ENCODE measurements at places on chromosomes 2 and 18.
A peak's percentile ranks its signal among the peaks of the same experiment; 100 is the strongest.

- no peaks in the 10 kb centered on the region for H3K36me3 ChIP-seq
- H3K27me3 ChIP-seq, result no peaks in the 10 kb centered on the region
- H3K27ac ChIP-seq, result peak overlapping the region; percentile 17
- DNase-seq, result no peak
- peaks cover 13% of the 10 kb centered on the region for H3K4me1 ChIP-seq
Observed at GRCh38 chr2:64260093-64260803, 116.0 kb upstream of the PELI1 start.

DNA sequence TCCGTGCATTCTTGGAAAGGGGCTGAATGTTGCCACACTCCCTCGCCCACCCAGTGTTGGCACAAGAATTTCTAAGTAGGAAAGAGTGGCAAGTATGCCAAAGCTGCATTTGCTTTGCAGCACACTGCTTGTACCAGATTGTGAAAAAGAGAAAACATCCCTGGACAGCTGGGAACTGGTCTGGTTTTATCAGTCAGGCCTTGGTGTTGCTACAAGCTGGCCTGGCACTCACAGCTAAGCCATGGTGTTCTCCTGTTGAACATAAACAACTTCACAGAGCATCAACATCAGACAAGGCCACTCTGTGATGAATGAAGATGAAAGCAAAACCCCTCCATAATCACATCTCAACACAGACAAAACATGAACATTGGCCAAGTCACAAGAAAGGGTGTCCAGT lies 4.2 kb upstream of the TRABD2A start:
- H3K4me3 ChIP-seq, result no peak overlapping the region
- H3K4me1 ChIP-seq, result peaks cover 19% of the 10 kb centered on the region
- no peaks in the 10 kb centered on the region for H3K36me3 ChIP-seq
- no peak for DNase-seq

GRCh38 chr2:128252501-128252900 lies 66.2 kb downstream of the HS6ST1 start:
- H3K27ac ChIP-seq, result no peak overlapping the region
- no peaks in the 10 kb centered on the region for H3K27me3 ChIP-seq
- H3K4me3 ChIP-seq, result no peak overlapping the region
- peaks cover 13% of the 10 kb centered on the region for H3K4me1 ChIP-seq
- DNase-seq, result no peak

DNA sequence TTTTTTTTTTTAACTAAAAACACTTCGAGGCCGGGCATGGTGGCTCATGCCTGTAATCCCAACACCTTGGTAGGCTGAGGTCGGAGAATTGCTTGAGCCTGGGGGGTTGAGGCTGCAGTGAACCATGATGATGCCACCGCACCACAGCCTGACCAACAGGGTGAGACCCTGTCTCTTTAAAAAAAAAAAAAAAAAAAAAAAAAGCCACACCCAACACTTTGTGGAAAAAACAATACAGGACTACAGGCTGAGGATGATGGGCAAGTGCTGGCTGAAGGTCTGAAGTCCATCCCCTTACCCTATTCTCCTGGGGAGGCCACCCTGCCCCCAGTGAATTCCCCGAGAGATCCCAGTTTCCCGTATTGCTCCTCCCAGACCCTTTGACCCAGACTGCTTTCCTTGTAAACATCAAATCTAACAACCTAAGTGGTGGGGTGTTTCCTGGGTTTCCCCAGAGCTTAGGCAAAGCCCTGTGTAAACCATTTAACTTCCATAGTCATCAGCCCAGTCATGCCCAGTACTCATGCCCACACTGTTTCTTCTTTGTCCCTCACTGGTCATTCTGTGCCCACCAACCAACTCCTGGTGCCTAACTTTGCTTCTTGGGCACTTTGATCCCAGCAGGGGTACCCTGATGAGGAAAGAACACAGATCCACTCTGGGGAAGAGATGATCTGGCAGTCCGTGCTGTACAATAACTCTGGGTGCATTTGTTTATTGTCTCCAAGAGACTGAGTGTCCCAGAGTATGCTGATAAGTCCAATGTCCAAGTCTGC lies 5.8 kb upstream of the TMEM37 start:
- peaks cover 21% of the 10 kb centered on the region for H3K27me3 ChIP-seq
- no peak overlapping the region for H3K27ac ChIP-seq
- no peaks in the 10 kb centered on the region for H3K36me3 ChIP-seq
- no peak for DNase-seq
- H3K4me3 ChIP-seq, result no peak overlapping the region

- no peak overlapping the region for H3K4me3 ChIP-seq
- peaks cover 3% of the 10 kb centered on the region for H3K4me1 ChIP-seq
- H3K27me3 ChIP-seq, result no peaks in the 10 kb centered on the region
- no peak overlapping the region for H3K27ac ChIP-seq
- H3K36me3 ChIP-seq, result peaks cover under 1% of the 10 kb centered on the region
- no peak for DNase-seq
Observed at GRCh38 chr18:24089515-24090337, 49.1 kb upstream of the CABYR start.

GRCh38 chr2:174634130-174635014 lies 36.8 kb upstream of the WIPF1 start:
- H3K27me3 ChIP-seq, result no peaks in the 10 kb centered on the region
- no peak for DNase-seq
- no peak overlapping the region for H3K4me3 ChIP-seq
- no peaks in the 10 kb centered on the region for H3K36me3 ChIP-seq

DNA sequence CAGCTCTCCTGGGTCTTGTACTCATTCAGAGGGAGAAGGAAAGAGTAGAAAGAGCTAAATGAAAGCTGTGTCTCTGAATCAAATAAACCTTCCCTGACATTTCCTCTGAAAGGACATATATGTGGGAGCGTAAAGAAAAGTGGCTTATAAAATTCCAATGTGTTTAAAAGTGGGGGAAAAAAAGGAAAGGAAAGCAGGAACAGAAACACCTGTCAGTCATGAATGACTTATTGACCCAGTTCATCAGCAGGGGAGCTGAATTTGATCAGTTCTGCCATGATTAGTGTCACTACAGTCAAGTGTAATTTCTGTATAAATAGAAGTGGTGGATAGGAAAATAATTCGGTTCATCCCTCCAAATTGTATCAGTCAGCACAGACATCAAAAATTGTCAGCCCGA lies 382.5 kb downstream of the ERBB4 start:
- DNase-seq, result no peak
- H3K27ac ChIP-seq, result no peak overlapping the region
- no peaks in the 10 kb centered on the region for H3K27me3 ChIP-seq
- no peaks in the 10 kb centered on the region for H3K36me3 ChIP-seq

- no peak overlapping the region for H3K4me3 ChIP-seq
- no peaks in the 10 kb centered on the region for H3K27me3 ChIP-seq
- DNase-seq, result no peak
Observed at GRCh38 chr2:98912221-98912851, 23.7 kb downstream of the CRACDL start.

- DNase-seq, result no peak
- H3K36me3 ChIP-seq, result no peaks in the 10 kb centered on the region
Observed at GRCh38 chr18:63963615-63964256, 6.1 kb upstream of the SERPINB8 start.

- H3K4me3 ChIP-seq, result no peak overlapping the region
- DNase-seq, result no peak
- H3K36me3 ChIP-seq, result no peaks in the 10 kb centered on the region
- H3K27me3 ChIP-seq, result no peaks in the 10 kb centered on the region
- no peak overlapping the region for H3K27ac ChIP-seq
Observed at GRCh38 chr2:22694856-22695255, 690.1 kb upstream of the KLHL29 start.

DNA sequence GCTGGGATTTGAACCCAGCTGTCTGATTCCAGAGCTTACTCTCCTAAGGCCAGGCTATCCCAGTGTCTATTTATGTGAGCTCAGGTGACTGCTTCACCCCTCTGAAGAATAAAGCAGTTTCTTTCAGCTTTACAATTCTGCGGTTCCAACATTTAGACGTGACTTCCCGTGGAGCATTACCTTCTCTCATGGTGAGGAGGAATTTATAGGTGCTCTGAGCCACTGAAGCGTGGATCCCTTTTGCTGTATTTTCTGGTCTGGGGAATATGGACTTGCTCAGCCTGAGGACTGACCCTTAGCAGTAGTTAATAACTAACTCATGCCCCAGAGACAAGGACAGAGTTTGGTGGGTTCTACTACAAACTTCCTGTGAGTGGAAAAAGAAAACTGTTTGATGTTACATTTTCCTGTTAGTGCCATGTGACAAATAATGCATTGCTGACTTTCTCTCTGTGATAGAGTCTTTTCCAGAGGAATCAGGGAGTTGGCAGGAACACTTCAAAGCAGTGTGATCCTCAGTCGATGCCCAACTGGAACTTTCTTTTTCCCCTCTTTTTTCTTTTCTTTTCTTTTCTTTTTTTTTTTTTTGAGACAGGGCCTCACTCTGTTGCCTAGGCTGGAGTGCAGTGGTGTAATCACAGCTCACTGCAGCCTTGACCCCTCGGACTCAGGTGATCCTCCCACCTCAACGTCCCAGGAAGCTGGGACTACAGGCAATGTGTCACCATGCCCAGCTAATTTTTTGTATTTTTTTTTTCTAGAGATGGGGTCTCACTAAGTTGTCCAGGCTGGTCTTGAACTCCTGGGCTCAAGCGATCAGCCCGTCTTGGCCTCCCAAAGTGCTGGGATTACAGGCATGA lies 21.9 kb downstream of the CASP10 start:
- no peaks in the 10 kb centered on the region for H3K27me3 ChIP-seq
- H3K27ac ChIP-seq, result no peak overlapping the region
- no peaks in the 10 kb centered on the region for H3K4me1 ChIP-seq
- H3K4me3 ChIP-seq, result no peak overlapping the region
- no peaks in the 10 kb centered on the region for H3K36me3 ChIP-seq
- DNase-seq, result no peak

DNA sequence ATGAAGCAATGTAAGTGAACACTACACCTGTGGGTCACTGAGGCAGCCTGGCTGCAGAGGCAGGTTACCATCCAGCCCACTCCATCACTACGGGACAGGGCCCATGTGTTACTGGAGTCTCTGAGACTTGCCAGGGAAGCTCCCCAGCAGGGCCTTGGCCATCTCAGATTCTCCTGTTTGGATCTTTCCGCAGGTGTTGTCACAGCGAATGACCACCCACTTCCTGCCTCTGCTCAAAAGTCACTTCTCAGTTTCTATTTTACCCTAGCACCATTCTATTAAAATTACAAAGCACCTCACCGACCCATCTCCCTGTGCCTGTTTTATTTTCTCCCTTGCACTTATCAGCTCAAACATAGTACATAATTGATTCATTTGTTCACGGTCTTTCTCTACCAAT lies 34.5 kb upstream of the L3MBTL4 start:
- no peak for DNase-seq
- no peaks in the 10 kb centered on the region for H3K36me3 ChIP-seq
- H3K27ac ChIP-seq, result no peak overlapping the region
- H3K4me3 ChIP-seq, result no peak overlapping the region
- no peaks in the 10 kb centered on the region for H3K27me3 ChIP-seq

DNA sequence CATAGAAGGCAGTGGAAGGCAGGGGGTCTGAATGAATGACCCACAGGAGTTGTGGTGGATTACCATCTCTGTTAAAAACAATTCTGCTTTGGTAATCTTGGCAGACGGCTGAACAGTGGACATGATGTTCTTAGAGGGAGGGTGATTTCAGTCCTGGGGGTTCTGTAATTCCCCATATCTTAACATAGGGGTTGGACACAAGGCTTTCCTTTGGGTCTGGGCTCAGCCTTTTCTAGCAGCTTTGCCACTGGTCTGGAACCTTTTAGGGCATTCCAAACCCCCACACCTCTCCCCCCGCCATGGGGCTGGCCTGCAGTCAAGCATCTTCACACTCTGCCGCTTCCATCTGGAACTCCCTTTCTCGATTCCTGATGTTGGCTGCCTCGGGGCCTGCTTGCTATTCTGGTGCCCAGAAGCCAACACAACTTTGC lies 50.3 kb downstream of the RPL37A start:
- no peaks in the 10 kb centered on the region for H3K36me3 ChIP-seq
- no peak overlapping the region for H3K4me3 ChIP-seq
- no peak for DNase-seq
- no peaks in the 10 kb centered on the region for H3K27me3 ChIP-seq
- H3K27ac ChIP-seq, result no peak overlapping the region
- H3K4me1 ChIP-seq, result peaks cover 10% of the 10 kb centered on the region

DNA sequence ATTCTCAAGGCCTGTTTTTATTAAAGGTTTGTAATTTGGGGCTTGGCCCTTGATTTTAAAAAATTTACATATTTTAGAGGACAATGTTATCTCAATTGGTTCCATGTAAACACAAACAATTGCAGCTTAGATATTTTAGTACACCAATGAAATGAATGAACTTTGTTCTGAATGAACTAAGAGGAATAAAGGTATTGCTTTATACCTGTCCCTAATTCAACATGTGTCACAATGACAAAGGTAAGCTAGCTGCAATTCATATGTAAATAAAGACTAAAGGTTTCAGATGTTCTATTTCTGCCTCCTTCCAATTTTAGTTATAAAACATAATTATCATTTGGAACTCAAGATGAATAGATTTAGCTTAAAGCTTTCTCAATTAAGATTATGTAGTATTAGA lies 11.4 kb downstream of the HOXD1 start:
- H3K4me3 ChIP-seq, result no peak overlapping the region
- no peaks in the 10 kb centered on the region for H3K4me1 ChIP-seq
- H3K27ac ChIP-seq, result no peak overlapping the region
- H3K36me3 ChIP-seq, result no peaks in the 10 kb centered on the region
- H3K27me3 ChIP-seq, result no peaks in the 10 kb centered on the region

DNA sequence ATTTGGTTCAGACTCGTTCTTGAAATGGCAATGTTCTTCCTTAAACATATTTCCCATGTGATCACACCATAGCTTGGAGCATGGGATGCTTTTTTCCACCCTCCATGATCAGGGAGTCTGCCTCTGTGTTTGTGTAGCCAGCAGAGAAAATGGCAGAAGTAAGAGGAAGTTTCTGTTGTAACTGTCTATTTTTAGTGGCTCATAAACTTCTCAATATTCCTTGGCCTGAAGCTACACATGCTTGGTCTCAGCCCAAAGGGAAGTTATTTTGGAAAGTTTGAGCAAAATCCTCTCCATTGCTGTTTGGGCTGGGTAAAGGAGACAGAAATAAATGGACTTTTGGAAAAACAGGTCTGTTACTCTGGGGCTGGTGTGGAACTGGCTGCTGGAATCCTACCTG lies 33.4 kb upstream of the ITGA6 start:
- no peak for DNase-seq
- H3K4me1 ChIP-seq, result peaks cover 9% of the 10 kb centered on the region
- no peaks in the 10 kb centered on the region for H3K36me3 ChIP-seq
- no peaks in the 10 kb centered on the region for H3K27me3 ChIP-seq

- H3K27me3 ChIP-seq, result peaks cover 4% of the 10 kb centered on the region
- peaks cover 11% of the 10 kb centered on the region for H3K4me1 ChIP-seq
- no peaks in the 10 kb centered on the region for H3K36me3 ChIP-seq
- peak overlapping the region; percentile 80 for H3K27ac ChIP-seq
- no peak for DNase-seq
Observed at GRCh38 chr18:58044370-58045241, 580 bp downstream of the NEDD4L start.

DNA sequence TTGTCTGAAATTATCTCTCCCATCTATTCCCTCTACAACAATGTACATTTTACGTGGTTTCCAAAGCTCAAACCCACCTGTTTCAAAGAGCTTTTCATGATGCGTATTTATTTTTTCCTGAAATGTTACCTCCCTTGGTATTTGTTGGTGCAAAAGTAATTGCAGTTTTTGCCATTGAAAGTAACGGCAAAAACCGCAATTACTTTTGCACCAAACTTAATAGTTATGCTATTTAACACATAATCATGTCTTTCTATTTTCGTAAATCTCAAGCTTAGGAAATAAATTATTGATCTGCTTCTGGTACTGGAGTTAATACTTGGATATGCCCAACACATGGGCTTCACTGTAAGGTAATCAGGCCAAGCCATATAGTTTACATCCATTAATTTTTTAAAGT lies 85.2 kb downstream of the SUCLG1 start:
- H3K4me3 ChIP-seq, result no peak overlapping the region
- H3K36me3 ChIP-seq, result no peaks in the 10 kb centered on the region
- H3K4me1 ChIP-seq, result no peaks in the 10 kb centered on the region

- H3K36me3 ChIP-seq, result no peaks in the 10 kb centered on the region
- H3K27me3 ChIP-seq, result no peaks in the 10 kb centered on the region
- H3K4me1 ChIP-seq, result no peaks in the 10 kb centered on the region
Observed at GRCh38 chr2:236597629-236598028, 28.0 kb downstream of the ACKR3 start.
